Stimulated activated CD4-positive, alpha-beta T cell treated with anti-CD3 and anti-CD28 coated beads, Interleukin-4, amount 100 ng/mL, for 48 hours (primary cell): ENCODE measurements at places on chromosomes 11 and 22.

DNA sequence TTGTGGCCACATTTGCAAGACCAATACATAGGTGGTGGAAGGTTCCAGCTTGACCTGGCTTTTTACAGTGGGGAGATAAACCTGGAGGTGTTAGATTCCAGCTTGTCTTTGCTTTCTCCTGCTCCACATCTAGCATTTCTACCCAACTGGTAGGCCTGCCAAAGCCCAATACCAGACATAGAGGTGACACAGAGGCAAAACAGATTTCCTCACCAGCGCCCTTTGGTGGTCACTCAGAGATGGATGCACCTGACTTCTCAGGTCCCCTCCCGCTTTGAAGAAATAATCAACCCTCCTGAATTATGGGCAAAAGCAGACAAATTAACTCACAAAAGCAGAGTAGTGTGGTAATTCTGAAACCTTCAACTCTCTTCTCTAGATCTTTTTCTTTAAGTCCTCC, 1356.2 kb downstream of the FAM181B start:
- DNase-seq, result no peak

DNA sequence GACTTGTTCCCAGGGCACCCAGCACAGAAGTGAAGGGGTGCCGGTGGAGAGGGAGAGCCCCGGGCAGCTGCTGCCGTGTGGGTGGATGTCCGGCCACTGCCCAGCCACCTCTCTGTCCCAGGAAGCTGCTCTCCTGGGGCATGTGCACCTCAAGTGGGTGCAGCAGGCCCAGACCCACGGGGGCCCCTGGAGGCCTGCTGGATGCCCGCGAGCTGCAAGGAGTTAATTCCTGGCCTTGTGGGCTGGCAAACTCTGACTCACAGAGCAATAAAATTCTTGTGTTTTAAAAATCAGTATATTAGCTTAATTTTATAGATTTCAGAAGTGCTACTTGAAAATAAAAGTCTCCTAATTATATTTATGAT, 37.4 kb upstream of the KCNQ1OT1 start:
- DNase-seq, result no peak

- no peak for DNase-seq
These were observed 95.3 kb downstream of the DBX1 start for GRCh38 chr11:20064961-20065405.

DNA sequence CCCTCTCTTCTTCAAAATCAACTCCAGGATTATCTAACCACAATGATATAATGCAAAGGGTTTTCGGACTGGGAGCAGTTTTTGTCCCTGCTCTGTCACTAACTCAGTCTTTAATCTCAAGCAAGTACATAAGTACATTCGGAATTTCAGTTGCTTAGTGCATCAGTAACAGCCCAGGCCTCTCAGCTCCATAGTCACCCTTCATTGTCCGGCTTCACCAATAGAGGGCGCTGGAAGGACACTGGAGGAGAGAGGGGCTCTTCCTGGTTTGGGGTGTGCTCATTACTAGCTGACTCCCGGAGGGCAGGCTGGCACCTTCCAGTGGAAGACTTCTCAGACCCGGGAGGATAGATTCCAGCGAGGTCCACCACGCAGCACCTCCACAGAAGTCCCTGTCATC, 90.4 kb upstream of the PDGFD start:
- peak; percentile 0 for DNase-seq

DNA sequence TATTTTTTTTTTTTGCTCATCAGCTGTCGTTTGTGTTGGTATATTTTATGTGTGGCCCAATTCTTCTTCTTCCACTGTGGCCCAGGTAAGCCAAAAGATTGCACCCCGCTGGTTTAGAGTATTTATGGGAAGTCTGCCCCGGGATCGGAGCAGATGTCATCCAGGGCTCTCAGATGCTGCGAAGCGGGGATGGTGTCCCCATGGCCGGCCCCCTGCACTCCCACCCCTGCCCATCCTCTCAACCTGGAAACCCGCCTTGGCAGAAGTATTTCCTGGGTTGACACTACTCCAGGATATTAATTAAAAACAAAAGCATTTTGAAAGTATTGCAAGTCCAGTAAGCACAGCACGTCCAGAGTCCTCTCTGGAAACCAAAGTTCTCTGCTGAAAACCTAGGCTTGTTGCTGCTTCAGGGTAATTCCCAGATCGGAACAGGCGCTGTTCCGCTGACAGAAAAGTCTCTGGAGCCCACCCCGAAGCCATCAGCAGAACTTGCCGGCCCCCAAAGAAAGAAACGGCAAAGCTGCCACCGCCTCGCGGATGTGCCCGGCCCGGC, 833 bp downstream of the SCUBE2 start:
- no peak for DNase-seq

- no peak for DNase-seq
These were observed 17.7 kb downstream of the GP1BB start for GRCh38 chr22:19741053-19741452.

DNA sequence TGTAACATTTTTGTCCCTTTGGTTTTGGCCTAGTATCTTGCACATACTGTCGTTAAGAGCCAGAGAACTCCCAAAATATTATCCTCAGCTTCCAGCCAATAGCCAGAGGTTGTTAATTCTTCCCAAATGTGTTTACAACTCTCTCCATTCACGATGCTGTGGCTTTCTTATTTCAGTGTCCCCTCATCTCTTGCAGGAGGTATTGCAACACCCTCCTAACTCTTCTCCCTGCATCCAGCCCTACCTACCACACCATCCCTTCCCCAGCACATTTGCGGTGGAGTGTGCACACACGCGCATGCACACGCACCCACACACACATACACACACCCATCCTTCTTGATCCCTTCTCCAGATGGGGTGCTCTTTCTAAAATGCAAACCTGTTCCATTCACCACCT, 75.6 kb upstream of the LMO2 start:
- DNase-seq, result no peak

DNA sequence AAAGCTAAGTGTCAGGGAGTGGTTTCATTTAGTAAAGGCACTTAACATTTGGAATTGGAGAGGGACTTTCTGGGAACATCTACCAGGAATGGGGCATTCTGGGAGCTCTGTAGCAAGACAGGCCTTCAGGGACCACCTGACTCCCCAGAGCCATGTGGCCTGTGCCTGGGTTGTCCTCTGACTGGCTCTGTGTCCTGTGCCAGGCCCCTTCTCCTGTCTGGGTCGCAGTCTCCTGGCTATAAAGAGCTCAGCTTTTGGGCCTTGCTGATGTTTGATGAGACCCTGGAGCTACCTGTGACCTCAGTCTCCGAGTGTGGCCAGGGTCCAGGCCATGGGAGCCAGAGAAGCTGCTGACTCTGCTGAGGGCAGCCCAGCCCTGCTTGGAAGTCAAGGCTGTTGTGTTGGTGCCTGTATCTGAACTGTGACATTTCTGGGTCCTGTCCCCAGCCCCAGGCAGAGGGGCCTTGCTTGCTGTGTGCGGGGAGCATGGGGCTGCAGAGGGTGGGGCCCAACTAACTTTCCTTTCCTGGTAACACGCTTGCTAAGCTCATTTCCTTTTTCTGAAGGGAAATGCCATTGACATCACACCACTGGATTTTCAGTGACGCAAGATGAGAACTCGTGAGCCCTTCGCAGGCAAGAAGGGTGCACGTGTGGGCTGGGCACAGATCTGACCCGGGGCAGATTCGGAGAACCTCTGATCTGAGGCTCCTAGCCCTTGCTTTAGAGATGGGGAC, 41.3 kb downstream of the LRRC32 start:
- DNase-seq, result no peak

GRCh38 chr11:290621-291231, 1.8 kb downstream of the PGGHG start:
- no peak for DNase-seq

DNA sequence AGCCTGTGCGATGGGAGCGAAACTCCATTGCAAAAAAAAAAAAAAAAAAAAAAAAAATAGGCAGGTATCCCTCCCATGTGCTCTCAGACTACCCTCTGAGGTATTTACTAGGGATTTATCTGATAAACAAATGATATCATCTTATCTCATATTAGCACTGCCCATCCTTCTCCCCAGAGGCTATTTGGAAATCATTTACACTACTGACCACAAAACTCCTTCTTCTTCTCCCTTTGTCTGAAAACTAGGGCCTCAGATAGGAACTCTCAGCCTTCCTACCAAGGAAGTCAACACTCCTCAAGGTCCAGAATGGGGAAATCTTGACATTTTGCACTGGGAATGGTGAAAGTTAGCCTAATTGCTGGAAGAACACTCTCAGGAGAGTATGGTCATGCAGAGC, 46.4 kb downstream of the LARGE2 start:
- no peak for DNase-seq

DNA sequence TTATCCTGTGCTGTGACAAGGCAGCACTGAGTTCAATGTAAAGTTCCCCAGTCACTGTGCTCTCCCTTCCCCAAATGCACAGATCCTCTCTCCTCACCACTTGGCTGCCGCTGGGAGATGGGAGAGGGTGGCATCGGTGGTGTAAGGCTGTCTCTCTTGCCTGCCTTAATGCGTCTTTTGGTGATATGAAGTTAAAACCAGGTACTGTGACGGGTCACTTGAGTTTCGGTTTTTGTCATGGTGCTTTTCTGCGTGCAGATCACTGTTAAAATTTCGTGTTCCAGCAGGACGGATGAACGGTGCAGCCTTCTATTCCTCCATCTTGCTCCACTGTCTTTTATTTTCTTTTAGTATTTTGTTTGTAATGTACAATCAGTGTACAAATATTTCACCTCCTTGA, 18.6 kb downstream of the GLB1L2 start:
- no peak for DNase-seq

- peak; percentile 88 for DNase-seq
These were observed 34.0 kb upstream of the FBXO3 start for GRCh38 chr11:33808228-33808828.

- DNase-seq, result no peak
These were observed 33.3 kb upstream of the NNMT start for GRCh38 chr11:114262681-114263512.

GRCh38 chr22:46111645-46112306, 38.5 kb upstream of the PPARA start:
- no peak for DNase-seq

GRCh38 chr11:134797411-134798089, 385.5 kb upstream of the B3GAT1 start:
- no peak for DNase-seq

GRCh38 chr22:23067691-23068090, 2.6 kb upstream of the GNAZ start:
- DNase-seq, result no peak

GRCh38 chr11:114031967-114032320, 27.6 kb upstream of the ZBTB16 start:
- DNase-seq, result no peak

DNA sequence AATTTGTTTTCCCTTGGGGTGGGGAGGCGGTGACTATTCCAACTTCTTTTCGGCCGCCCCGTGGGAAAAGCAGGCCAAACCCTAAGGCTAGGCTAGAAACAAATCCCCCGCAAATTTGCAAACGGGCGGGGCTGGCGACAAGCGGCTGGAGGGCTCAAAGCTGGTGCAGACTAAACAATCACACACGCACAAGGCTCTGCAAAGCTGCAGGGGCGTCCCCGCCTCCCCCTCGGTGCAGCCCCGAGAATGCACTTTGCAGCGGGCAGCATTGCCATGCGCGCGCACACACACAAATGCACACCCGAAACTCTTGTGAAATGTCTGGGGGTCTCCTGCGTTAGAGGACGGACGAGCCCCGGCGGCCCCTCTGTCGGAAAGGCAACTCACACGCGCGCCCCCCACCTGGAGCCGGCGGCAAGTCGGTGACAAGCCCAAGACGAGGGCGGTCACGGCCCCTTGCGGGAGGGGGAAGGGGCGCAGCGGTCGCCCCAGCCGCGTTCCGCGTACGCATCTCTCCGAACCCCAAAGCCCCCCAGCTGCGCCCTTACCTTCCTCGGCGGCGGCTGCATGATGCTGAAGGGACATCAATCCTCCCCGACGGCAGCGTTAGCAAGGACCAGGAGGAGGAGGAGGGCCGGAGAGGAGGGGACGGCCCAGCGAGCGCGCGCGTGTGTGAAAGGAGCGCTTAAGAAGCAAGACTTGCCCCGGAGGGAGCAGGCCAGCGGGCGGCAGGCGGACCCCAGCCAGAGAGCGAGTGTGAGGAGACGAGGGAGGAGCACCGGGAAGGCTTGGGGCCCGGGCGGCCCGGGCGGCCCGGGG, 600 bp downstream of the FCHSD2 start:
- DNase-seq, result peak; percentile 40

DNA sequence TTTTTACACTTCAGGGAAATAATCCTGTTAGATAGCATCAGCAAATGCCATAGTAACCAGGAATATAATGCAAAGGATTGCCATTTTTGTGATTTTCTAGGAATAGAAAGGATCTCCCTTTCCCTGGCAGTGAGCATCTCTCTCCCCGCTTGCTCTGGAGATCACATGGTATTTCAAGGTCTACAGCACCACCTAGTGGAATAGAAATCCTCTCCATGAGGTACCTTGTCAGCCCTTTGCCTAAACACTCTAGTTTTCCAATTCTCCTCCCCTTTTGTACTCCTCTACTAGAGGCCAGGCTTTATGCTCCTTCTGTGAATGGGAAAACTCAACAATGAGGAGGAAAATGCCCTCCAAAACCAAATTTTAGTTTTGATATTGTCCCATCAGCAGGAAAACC, 78.4 kb downstream of the XRRA1 start:
- DNase-seq, result no peak

DNA sequence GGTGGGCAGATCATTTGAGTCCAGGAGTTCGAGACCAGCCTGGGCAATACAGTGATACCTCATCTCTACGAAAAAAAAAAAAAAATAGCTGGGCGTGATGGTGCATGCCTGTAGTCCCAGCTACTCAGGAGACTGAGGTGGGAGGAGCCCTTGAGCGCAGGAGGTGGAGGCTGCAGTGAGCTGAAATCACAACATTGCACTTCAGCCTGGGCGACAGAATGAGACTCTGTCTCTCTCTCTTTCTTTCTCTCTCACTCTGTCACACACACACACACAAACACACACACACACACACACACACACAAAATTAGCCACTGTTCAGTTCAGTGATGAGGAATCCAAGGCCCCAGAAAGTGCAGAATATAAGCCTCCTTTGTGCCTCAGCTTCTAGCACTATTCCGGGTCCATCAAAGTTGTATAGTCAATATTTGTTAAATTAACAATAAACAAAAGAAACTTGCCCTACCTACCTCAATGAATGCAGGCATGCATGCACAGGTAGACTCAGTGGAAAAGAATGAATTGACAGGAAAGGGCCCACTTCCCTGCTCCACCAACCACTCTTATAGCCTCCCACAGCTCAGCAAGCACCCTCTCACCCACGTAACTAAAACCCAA, 3.9 kb upstream of the SMIM35 start:
- DNase-seq, result no peak

- DNase-seq, result no peak
These were observed 510.5 kb upstream of the CCDC179 start for GRCh38 chr11:23370580-23371275.

- peak; percentile 58 for DNase-seq
These were observed 237.4 kb downstream of the TTC28 start for GRCh38 chr22:28442264-28442710.

GRCh38 chr11:1742869-1743584, 7.4 kb downstream of the IFITM10 start:
- DNase-seq, result no peak
